ENCODE measurements at places on chromosomes 2 and 18. TPM values are rescaled to one million over a fixed set of nuclear protein-coding genes. Genes with fewer than 3 reads are reported as not detected.

DNA sequence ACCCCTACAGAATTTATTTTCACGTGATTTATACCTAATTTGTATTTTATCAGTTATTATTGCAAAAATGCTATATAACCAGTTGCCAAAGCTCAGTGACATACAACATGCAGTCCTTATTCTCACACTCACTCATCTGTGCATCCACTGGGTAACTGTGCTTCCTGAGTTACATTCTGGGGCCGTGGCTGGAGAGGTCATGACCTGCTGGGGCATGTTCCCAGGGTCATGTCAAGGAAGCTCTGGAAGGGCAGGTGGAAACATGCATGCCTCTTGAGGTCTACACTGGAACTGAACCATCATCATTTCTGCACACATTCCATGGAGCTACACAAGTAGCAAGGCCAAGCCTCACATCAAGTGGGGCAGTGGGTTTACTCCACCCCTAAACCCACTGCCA, 715.5 kb downstream of the CNTNAP5 start:
- peaks cover 4% of the 10 kb centered on the region for H3K4me1 ChIP-seq
- H3K27me3 ChIP-seq = no peaks in the 10 kb centered on the region
- H3K36me3 ChIP-seq = no peaks in the 10 kb centered on the region
- DNase-seq = no peak
- H3K4me3 ChIP-seq = no peak overlapping the region

ACOXL gene
- 15.8 TPM for total RNA-seq

DNA sequence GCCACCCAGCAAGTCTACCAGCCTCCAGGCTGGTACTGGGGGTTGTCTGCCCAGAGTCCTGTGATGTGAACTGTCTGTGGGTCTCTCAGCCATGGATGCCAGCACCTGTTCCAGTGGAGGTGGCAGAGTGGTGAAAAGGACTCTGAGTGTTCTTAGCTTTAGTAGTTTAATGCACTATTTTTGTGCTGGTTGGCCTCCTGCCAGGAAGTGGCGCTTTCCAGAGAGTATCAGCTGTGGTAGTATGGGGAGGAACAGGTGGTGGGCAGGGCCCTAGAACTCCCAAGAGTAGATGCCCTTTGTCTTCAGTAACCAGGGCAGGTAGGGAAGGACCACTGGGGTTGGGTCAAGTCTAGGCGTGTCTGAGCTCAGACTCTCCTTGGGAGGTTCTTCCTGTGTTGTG, 356.7 kb downstream of the STK39 start:
- no peaks in the 10 kb centered on the region for H3K27me3 ChIP-seq
- DNase-seq = no peak
- no peak overlapping the region for H3K27ac ChIP-seq
- peaks cover 35% of the 10 kb centered on the region for H3K36me3 ChIP-seq
- no peaks in the 10 kb centered on the region for H3K4me1 ChIP-seq
- no peak overlapping the region for H3K4me3 ChIP-seq

DNA sequence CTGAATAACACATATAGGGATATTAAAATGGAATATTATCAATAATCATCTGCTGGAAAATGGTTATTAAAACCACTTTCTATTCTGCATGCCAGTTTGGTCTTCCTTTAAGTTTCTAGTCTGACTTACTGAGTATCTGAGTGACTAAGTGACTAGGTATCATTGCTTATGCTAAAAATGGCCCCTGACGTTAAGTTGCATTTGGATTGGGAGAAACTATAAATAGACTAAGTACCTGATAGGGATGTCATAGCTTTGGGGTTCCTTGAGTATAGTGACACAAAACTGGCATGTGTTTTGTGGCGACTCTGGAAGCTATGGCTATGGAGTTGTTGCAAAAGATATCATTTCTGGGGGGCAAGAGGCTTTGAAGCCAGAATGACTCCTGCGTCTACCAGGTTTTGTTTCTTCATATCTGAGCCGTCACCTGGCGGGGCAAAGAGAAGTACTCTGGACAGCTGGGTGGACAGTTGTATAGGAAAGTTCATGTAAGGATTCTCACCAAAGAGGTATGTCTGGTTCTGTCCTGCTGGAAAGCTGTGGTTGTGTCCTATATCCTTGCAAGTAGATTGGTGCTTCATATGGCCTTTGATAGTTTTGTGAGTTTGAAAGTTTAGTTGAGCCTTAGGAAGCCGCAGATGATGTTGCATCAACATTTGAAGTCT, 17.9 kb downstream of the ITGAV start:
- H3K27ac ChIP-seq = no peak overlapping the region
- H3K27me3 ChIP-seq = no peaks in the 10 kb centered on the region
- H3K4me3 ChIP-seq = no peak overlapping the region
- no peaks in the 10 kb centered on the region for H3K36me3 ChIP-seq

- DNase-seq = peak; percentile 68
- peaks cover 82% of the 10 kb centered on the region for H3K27me3 ChIP-seq
- H3K27ac ChIP-seq = no peak overlapping the region
- H3K4me1 ChIP-seq = peaks cover 10% of the 10 kb centered on the region
Measured at GRCh38 chr18:79393635-79394533, 1.8 kb upstream of the NFATC1 start.

RUFY4 gene
- 0.31 TPM for total RNA-seq

GRCh38 chr18:70301667-70302066, 12.8 kb downstream of the SOCS6 start:
- H3K36me3 ChIP-seq = no peaks in the 10 kb centered on the region
- H3K4me1 ChIP-seq = peaks cover 23% of the 10 kb centered on the region
- DNase-seq = no peak

- H3K27ac ChIP-seq = no peak overlapping the region
- no peaks in the 10 kb centered on the region for H3K27me3 ChIP-seq
- peaks cover 52% of the 10 kb centered on the region for H3K36me3 ChIP-seq
- H3K4me3 ChIP-seq = no peak overlapping the region
- no peak for DNase-seq
Measured at GRCh38 chr2:4077017-4077416, 373.6 kb downstream of the DCDC2C start.

GRCh38 chr2:54290356-54291025, 34.5 kb upstream of the TSPYL6 start:
- no peak overlapping the region for H3K4me3 ChIP-seq
- H3K27me3 ChIP-seq = peaks cover 97% of the 10 kb centered on the region
- H3K4me1 ChIP-seq = peaks cover 31% of the 10 kb centered on the region

TNP1 gene
- total RNA-seq = not detected

- no peaks in the 10 kb centered on the region for H3K27me3 ChIP-seq
- no peaks in the 10 kb centered on the region for H3K36me3 ChIP-seq
- H3K4me1 ChIP-seq = no peaks in the 10 kb centered on the region
- DNase-seq = no peak
- H3K4me3 ChIP-seq = no peak overlapping the region
- H3K27ac ChIP-seq = no peak overlapping the region
Measured at GRCh38 chr2:28096421-28096820, 205.9 kb downstream of the BABAM2 start.

- no peak overlapping the region for H3K4me3 ChIP-seq
- no peak for DNase-seq
- no peak overlapping the region for H3K27ac ChIP-seq
- no peaks in the 10 kb centered on the region for H3K36me3 ChIP-seq
Measured at GRCh38 chr2:40298026-40298425, 153.9 kb downstream of the SLC8A1 start.

GRCh38 chr2:233700028-233700635, 7.4 kb downstream of the UGT1A6 start:
- no peaks in the 10 kb centered on the region for H3K36me3 ChIP-seq
- peaks cover 7% of the 10 kb centered on the region for H3K4me1 ChIP-seq
- H3K27ac ChIP-seq = 0 out of 2 replicates have a peak overlapping the region, but pooled peaks have one; percentile 38
- no peak for DNase-seq
- H3K27me3 ChIP-seq = no peaks in the 10 kb centered on the region

DNA sequence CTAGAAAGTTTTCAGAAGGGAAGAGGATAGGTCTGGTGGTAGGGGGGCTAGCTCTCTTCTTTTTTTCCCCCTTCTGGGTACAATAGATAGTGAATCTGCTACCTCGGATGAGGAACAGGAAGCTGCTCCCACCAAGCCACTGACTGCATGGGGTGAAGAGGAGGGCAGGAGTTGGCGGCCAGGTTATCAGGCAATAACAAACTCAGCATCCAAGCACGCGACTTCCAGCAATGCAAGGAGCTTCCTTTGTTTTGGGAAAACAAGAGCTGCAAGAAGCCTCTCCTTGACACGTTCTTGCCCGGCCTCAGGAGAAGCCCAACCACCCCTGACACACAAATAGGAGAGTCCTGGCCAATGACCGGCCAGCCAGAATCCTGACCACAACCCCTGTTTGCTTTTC, 32.2 kb downstream of the NHEJ1 start:
- DNase-seq = no peak
- peaks cover 5% of the 10 kb centered on the region for H3K4me1 ChIP-seq
- no peaks in the 10 kb centered on the region for H3K27me3 ChIP-seq
- H3K4me3 ChIP-seq = no peak overlapping the region
- no peak overlapping the region for H3K27ac ChIP-seq

DNA sequence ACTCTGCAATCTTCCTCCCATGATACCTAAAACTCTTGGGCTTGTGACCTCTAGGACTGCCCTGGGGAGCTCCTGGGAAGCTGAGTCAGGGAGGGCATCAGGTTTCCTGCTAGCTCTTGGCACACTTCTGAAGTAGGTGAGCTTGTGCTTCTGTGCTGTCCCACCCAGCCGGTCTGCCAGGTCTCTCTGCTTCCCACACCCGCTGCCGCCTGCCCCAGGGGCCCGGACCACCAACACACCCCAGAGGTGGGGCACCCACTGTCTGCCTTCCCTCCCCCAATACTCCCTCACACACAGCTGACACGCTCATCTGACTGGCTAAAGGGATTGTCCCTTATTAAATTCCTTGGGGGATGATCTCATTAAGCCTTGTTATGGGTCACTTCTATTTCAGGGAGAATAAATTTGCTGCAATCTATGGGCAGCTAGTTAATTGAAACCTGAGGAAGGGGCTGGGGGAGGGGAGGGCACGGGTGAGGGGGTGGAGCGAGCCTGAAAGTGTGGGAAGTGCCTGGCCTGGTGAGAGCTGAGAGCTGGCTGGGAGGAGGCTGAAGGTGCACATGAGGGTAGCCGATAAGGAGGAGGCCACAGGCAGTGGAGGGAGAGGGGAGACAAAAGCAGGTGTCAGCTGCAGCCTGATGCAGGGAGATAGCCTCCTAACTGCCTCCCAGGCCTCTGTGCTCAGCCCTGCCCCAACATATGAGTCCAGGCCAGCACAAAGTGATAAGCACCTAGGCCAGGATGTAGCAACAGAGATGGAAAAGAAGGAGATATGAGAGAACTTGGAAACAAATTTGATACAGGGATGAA, 48.8 kb downstream of the HAUS1 start:
- H3K4me3 ChIP-seq = peak overlapping the region; percentile 9
- H3K4me1 ChIP-seq = peaks cover 37% of the 10 kb centered on the region
- H3K36me3 ChIP-seq = no peaks in the 10 kb centered on the region
- no peak overlapping the region for H3K27ac ChIP-seq
- DNase-seq = peak; percentile 41

DNA sequence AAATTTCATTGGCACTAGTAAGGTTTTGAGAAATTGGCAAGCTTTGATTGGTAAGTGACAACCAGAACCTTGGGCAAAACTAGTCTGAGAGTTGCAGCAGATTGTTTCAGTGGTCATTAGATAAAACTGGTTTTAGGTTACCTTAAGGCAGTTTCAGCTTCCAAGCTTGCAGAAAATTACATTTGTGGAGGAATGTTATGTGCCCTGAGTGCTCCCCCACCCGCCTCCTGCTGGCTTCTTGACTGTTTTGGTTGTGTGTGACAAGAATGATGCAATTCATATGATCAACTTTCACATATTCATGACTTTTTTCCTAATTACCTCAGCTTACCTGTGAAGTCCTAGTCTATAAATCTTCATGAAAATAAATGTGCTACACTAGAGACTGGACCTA, 599.5 kb upstream of the ZNF804A start:
- peaks cover 29% of the 10 kb centered on the region for H3K4me1 ChIP-seq
- no peak for DNase-seq
- H3K4me3 ChIP-seq = no peak overlapping the region
- no peaks in the 10 kb centered on the region for H3K27me3 ChIP-seq
- H3K36me3 ChIP-seq = no peaks in the 10 kb centered on the region

GRCh38 chr2:206250041-206250897, 24.2 kb upstream of the ZDBF2 start:
- H3K27ac ChIP-seq = peak overlapping the region; percentile 36
- peak overlapping the region; percentile 75 for H3K4me3 ChIP-seq
- peaks cover 18% of the 10 kb centered on the region for H3K4me1 ChIP-seq
- no peaks in the 10 kb centered on the region for H3K36me3 ChIP-seq

GRCh38 chr2:107545066-107545465, 281.6 kb upstream of the RGPD4 start:
- H3K27me3 ChIP-seq = no peaks in the 10 kb centered on the region
- no peak for DNase-seq
- no peak overlapping the region for H3K4me3 ChIP-seq
- H3K27ac ChIP-seq = no peak overlapping the region
- peaks cover 8% of the 10 kb centered on the region for H3K4me1 ChIP-seq
